MCF 10A (cell line): ENCODE measurements at places on chromosomes 2 and 18. TPM values are rescaled to one million over a fixed set of nuclear protein-coding genes. Genes with fewer than 3 reads are reported as not detected.

The SNRNP27 gene
- total RNA-seq = 68.9 and 81.0 TPM in 2 replicates

The DPP10 gene
- not detected in 2 replicates for total RNA-seq

The AQP4 gene
- total RNA-seq = not detected in 2 replicates

The GALR1 gene
- total RNA-seq = not detected in 2 replicates

The FAM110C gene
- total RNA-seq = 8.3 and 10.3 TPM in 2 replicates

The PID1 gene
- 123 and 211 TPM in 2 replicates for total RNA-seq

The GPR55 gene
- not detected in 2 replicates for total RNA-seq

The TP53I3 gene
- 81.8 and 99.8 TPM in 2 replicates for total RNA-seq

GRCh38 chr2:207121784-207122183 is 44.0 kb downstream of the KLF7 start:
- peak; percentile 80 for DNase-seq

DNA sequence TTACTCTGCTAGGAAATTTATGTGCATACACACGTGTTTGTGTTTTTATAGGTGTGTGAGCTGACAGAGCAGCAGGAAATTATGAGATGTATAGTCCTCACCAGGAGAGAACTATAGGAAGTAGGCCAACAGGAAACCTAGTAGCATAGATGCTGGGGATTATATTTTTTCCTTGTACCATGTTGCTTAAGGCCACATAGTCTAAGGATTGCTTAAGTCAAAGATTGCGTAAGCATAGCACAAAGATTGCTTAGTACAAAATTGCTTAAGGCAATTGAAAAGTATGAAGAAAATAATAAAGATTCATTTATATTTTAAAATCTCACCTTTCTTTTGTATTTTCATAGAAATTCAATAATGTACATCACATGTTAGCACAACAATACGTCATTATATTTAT is 18.7 kb upstream of the CCDC102B start:
- peak; percentile 83 for DNase-seq

DNA sequence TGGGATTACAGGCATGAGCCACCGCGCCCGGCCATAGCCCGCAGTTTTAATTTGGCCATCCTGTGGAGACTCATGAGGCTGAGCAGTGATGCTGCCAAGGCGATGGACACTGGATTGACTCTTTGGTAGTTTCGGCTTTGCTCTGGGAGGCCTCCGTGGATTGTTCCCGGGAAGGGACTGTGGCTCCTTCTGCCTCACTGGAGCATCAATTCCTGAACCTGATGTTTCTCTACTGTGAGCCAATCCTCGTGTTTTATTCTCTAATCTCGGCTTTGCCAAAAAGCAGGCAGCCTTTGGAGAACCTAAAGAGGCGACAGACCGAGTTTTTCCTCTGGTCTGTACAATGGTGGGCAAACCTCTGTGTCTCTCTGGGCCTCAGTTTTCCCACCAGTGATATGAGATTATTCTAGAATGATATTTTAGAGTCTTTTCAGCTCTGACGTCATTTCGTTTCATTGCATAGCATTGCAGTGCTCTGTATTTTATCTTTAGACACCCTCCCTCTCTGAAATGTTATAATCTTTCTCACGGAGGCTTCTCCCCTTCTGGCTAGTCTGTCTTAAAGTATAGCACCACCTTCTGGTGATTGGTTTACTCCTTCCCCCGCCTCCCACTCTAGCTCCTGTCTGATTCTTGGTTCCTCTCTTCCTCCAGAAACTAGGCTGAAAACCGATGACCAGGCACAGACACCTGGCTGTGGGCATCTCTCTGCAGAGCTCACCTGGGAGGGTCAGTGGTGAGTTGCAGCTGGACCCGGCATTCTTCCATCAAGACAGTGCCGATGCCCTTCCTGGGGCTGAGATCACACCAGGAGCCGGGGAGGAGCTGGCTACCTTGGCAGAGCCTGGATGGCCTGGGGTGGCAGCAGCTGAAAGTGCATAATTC is 341.3 kb downstream of the MYCN start:
- DNase-seq = peak; percentile 39

DNA sequence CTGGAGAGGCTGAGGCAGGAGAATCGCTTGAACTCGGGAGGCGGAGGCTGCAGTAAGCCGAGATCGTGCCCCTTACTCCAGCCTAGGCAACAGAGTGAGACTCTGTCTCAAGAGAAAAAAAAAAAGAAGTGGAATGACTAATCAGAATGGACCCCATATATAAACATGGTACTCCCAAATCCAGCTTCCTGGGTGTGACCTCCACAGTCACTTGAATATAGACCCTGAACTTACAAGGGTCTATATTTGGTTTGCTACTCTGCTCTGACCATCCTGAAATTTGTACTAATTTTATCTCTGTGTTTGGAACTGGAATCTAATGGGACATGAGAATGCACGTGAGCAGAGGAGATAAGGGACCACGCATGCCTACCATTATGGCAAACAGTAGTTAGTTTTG is 275.0 kb downstream of the TNS1 start:
- no peak for DNase-seq

DNA sequence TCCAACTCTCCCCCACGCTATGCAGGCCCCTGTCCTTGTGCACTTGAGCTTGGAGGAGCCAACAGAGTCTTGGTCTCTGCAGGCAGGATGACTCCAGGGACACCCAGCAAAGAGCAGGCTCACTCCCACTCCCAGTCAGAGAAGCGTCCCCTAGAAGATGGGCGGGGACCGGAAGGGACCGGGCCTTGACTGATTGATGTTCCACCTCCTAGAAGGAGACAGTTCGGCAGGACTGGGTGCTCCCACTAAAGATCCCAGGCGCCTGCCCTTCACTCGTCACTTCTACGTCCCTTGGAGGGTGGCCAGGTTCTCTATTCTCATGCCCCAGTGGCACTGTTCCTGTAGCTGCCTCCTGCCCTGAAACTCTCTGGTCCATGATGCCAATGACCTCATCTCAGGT is 3.2 kb upstream of the SP100 start:
- DNase-seq = no peak

DNA sequence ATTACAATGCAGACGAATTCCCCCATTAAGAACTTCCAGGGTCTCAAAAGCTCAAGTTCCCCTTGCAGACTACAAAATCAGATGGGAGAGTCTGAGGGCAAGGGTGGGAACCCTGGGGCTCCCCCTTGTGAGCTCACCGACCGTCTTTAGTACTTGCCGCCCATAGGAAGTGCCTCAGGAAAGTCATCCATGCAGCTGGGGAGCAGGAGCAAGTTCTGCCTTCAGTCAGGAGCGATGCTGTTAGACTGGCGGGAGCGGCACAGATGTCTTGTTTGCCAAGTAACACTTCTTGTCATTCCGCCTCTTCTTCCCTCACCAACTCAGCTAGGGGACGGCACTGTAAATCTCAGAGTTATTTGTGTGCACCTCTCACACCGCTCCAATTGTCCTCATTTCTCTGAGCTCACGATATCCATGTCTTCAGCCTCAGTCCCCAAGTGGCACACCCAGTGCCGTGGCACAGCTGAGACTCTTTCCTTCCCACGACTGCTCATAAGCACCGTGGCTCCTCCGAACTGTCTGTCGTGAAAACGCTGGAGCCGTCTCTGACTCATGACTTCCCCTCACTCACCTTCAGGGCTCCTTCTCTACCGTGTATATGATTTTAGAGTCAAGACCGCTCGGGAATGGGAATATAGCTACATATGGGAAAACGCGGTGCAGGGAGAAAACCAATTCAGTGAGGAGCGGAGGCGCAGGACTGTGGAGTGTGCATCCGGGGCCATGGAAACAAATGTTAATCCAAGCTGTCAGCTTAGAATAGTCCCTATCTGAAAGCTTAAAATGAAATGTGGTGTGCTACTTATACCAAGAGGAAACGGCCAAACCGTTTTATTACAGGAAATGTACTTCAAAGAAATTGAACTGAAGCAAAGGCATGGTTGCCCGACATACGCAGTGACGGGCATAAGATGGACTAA is 34.0 kb downstream of the UXS1 start:
- DNase-seq = no peak

GRCh38 chr18:58175786-58176176 is 131.8 kb downstream of the NEDD4L start:
- DNase-seq = no peak

- DNase-seq = no peak
These were observed 232 bp downstream of the SNED1 start for GRCh38 chr2:240998706-240998994.

DNA sequence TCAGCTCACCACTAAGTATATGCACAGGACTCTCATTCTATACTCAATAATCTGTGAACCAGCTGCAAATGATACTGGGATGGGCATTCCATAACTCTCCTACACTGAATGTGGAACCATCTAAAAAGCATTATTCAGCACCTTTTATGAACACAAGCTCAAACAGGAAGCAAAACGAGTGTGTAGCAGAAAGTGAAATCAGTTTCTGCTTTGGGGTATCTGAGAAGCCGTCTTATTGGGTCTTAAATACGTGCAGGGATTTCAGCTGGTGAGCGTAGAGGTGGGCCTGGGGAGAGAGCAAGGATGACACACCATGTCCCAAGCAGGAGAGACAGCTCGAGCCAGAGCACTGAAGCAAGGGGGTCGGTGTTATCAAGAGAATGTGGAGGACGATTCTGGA is 120.0 kb upstream of the TTN start:
- no peak for DNase-seq

GRCh38 chr2:128753800-128754199 is 435.1 kb upstream of the HS6ST1 start:
- DNase-seq = no peak

GRCh38 chr2:237147317-237147716 is 61.6 kb downstream of the COPS8 start:
- no peak for DNase-seq

DNA sequence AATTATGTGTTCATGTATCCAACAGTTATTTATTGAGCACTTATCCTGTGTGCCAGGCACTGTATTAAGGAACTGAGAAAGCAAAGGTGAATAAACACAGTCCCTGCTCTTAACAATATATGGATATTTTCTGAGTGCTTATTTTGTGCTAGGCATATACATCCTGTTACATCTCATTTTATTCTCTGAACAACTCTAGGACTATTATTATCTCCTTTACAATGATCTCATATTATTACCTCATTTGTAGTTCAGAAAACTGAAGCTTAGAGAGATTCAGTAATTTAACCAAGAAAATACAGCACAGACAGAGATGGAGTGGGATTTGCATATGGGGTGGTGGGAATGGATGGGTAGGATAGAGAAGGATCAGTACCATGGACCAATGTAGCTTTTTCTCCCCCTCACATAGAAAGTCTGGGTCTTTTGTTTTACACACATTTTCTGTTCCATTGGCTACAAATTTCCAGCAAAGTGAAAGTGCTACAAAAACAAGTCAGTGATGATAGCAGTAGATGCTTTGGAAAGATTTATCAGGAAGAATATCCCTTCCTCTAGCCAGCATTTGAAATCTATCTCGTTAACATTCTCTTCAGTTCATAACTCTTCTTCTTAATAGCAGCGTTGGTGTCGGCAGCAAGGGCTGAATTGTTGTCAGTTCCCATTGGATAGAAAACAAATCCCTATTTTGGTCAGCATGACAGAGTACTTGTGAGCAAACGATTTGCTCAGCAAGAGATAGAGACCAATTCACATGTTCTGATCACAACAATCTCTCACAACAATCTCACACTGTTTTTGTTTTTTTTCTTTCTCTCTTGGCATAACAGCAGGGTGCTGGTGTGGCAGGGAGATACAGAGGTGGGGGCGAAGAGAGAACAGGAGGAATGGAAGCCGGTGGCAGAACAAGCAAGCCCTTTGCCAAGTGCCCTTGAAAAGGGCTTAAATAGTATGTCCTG is 102.2 kb upstream of the KCTD1 start:
- DNase-seq = no peak

DNA sequence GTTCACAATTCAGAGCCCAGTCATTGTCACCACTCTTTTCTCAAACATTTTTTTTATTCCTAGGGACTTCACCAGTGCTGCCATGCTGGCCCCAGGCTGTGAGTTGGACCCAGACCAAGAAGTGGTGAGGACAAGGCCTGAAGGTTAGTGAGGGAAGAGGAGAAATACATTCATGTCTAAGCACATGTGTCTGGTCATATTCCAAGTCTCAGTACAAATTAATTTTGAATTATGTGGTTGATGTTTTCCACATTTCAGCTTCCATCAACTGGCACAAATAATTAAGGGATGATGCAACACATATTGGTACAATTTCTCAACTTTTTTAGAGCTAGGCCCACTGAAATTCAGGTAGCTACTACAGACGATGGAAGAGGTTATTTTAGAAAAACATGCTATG is 106.6 kb upstream of the UPP2 start:
- DNase-seq = no peak
